Aorta (tissue), 5 donors: ENCODE measurements at places on chromosomes 2 and 18.
A peak's percentile ranks its signal among the peaks of the same experiment; 100 is the strongest.

DNA sequence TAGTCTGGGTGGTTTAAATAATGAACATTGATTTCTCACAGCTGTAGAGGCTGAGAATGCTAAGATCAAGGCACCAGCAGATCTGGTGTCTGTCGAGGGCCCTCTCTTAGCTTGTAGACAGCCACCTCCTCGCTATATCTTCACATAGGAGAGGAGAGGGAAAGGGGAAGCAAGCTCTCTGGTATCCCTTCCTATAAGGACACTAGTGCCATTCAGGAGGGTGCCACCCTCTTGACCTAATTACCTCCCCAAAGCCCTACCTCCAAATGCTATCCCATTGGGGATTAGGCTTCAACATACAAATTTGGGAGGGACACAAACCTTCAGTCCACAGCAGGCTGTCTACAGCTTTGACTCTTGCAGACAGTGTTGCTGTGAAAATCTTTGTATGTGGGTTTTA is 76.7 kb downstream of the BOLA3 start:
- no peaks in the 10 kb centered on the region for H3K27me3 ChIP-seq
- H3K27ac ChIP-seq: no peak overlapping the region
- H3K36me3 ChIP-seq: no peaks in the 10 kb centered on the region
- DNase-seq: no peak
- H3K4me3 ChIP-seq: no peak overlapping the region
- no peaks in the 10 kb centered on the region for H3K4me1 ChIP-seq

DNA sequence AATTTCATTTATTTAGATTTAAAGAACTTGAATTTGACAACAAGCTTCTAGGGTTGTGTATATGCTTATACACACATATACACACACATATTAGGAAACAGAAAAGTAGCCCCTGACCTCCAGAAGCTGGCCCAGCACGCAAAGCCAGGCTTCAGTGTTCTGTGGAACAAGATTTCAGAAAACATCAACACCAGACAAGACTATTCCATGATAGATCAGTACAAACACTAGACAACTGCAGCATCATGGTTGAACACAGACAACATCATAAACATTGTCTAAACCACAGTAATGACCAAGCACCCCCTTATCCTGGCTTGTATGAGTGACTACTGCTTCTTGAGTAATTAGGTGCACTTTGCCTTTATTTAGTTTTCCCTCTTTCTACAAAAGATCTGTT is 457.6 kb downstream of the TMEM182 start:
- H3K27ac ChIP-seq: no peak overlapping the region
- H3K27me3 ChIP-seq: no peaks in the 10 kb centered on the region
- DNase-seq: no peak
- H3K4me1 ChIP-seq: no peaks in the 10 kb centered on the region
- H3K36me3 ChIP-seq: no peaks in the 10 kb centered on the region

- H3K27me3 ChIP-seq: no peaks in the 10 kb centered on the region
- no peak overlapping the region for H3K4me3 ChIP-seq
- H3K36me3 ChIP-seq: no peaks in the 10 kb centered on the region
- H3K4me1 ChIP-seq: no peaks in the 10 kb centered on the region
- DNase-seq: no peak
These were observed 118.2 kb downstream of the ZNF516 start for GRCh38 chr18:76376668-76377358.

GRCh38 chr18:3451989-3452749 is 2.2 kb downstream of the TGIF1 start:
- H3K27ac ChIP-seq: peak overlapping the region; percentile 98
- no peaks in the 10 kb centered on the region for H3K27me3 ChIP-seq
- peaks cover 5% of the 10 kb centered on the region for H3K4me1 ChIP-seq
- DNase-seq: peak; percentile 67
- peak overlapping the region; percentile 85 for H3K4me3 ChIP-seq
- H3K36me3 ChIP-seq: peaks cover 4% of the 10 kb centered on the region

- no peak for DNase-seq
- no peaks in the 10 kb centered on the region for H3K27me3 ChIP-seq
- H3K4me1 ChIP-seq: no peaks in the 10 kb centered on the region
- H3K36me3 ChIP-seq: no peaks in the 10 kb centered on the region
These were observed 9.3 kb downstream of the MEX3C start for GRCh38 chr18:51188024-51188701.

DNA sequence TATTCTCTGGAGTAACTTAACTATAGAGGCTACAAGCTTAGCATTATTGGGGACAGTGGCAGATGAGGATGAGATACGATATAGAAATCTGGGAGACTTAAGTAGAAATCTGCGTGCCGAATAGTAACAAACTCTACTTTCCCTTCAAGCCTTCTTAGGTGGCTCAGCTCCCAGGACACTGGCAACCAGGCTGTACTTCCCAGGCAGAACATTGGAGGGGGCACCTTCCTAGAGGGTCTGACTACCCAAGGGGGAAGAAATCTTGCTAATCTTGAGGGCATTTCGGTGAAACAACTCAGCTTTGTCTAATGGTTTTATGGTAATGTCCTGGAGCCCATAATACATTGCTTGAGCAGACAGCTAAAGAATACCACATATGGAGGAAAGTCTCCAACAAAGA is 126.2 kb upstream of the DTNA start:
- DNase-seq: no peak
- no peak overlapping the region for H3K4me3 ChIP-seq
- no peaks in the 10 kb centered on the region for H3K36me3 ChIP-seq
- peaks cover 1% of the 10 kb centered on the region for H3K4me1 ChIP-seq
- no peak overlapping the region for H3K27ac ChIP-seq

- no peaks in the 10 kb centered on the region for H3K36me3 ChIP-seq
- no peak overlapping the region for H3K4me3 ChIP-seq
- no peak overlapping the region for H3K27ac ChIP-seq
- DNase-seq: no peak
- no peaks in the 10 kb centered on the region for H3K4me1 ChIP-seq
- no peaks in the 10 kb centered on the region for H3K27me3 ChIP-seq
These were observed 265.2 kb upstream of the SPHKAP start for GRCh38 chr2:228446734-228447133.

GRCh38 chr2:26407526-26407925 is 5.8 kb downstream of the DRC1 start:
- H3K4me3 ChIP-seq: no peak overlapping the region
- no peaks in the 10 kb centered on the region for H3K4me1 ChIP-seq
- no peak for DNase-seq
- H3K36me3 ChIP-seq: no peaks in the 10 kb centered on the region
- H3K27ac ChIP-seq: no peak overlapping the region

GRCh38 chr2:156379071-156379470 is 46.5 kb upstream of the NR4A2 start:
- no peak overlapping the region for H3K4me3 ChIP-seq
- H3K27me3 ChIP-seq: no peaks in the 10 kb centered on the region
- no peak for DNase-seq
- H3K27ac ChIP-seq: no peak overlapping the region
- no peaks in the 10 kb centered on the region for H3K4me1 ChIP-seq

GRCh38 chr2:166972418-166972817 is 84.1 kb downstream of the XIRP2 start:
- no peak overlapping the region for H3K27ac ChIP-seq
- no peaks in the 10 kb centered on the region for H3K4me1 ChIP-seq
- H3K27me3 ChIP-seq: no peaks in the 10 kb centered on the region
- no peak for DNase-seq
- H3K36me3 ChIP-seq: no peaks in the 10 kb centered on the region
- no peak overlapping the region for H3K4me3 ChIP-seq

DNA sequence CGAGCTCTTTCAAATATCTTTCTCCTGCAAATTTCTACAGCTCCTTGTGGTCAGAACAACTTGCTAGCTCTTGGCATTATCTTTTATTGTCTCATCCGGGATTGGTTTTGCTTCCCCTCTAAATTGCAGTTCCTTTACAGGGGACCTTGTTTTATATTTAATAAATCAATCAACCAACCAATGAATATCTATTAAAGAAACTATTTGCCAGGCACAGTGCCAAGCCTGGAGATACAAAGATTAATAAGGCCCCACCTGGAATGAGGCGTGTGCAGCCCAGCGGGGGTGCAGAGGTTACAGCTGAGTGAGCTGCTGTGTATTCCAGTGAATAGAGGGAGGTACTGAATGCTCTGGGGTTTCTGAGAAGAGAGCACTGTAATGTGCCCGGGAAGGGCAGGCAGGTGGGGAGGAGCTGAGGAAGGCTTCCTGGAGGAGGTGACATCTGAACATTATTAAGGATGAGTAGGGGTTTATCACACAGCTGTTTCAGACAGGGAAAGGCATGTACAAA is 51.8 kb downstream of the LIPG start:
- H3K27me3 ChIP-seq: no peaks in the 10 kb centered on the region
- no peak overlapping the region for H3K27ac ChIP-seq
- no peak for DNase-seq
- H3K4me1 ChIP-seq: no peaks in the 10 kb centered on the region

DNA sequence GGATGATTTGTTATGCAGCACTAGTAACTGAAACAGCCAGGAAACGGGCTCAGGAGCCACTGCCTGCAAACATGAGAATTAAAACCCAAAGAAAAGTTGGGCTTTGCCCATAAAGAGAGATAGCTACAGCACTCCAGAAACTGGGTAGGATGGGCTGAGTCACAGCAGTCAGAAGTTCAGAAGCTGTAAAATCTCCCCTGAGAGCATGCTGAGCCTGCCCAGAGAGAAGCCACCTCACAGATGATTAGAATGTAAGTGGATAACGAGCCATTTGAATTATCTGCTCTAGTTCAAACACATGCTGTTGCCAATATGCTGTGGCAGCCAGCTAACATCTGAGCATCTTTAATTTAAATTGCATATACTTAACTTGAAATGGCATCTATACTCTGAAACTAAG is 388.1 kb upstream of the ACVR2A start:
- no peaks in the 10 kb centered on the region for H3K36me3 ChIP-seq
- H3K4me1 ChIP-seq: no peaks in the 10 kb centered on the region
- no peaks in the 10 kb centered on the region for H3K27me3 ChIP-seq

DNA sequence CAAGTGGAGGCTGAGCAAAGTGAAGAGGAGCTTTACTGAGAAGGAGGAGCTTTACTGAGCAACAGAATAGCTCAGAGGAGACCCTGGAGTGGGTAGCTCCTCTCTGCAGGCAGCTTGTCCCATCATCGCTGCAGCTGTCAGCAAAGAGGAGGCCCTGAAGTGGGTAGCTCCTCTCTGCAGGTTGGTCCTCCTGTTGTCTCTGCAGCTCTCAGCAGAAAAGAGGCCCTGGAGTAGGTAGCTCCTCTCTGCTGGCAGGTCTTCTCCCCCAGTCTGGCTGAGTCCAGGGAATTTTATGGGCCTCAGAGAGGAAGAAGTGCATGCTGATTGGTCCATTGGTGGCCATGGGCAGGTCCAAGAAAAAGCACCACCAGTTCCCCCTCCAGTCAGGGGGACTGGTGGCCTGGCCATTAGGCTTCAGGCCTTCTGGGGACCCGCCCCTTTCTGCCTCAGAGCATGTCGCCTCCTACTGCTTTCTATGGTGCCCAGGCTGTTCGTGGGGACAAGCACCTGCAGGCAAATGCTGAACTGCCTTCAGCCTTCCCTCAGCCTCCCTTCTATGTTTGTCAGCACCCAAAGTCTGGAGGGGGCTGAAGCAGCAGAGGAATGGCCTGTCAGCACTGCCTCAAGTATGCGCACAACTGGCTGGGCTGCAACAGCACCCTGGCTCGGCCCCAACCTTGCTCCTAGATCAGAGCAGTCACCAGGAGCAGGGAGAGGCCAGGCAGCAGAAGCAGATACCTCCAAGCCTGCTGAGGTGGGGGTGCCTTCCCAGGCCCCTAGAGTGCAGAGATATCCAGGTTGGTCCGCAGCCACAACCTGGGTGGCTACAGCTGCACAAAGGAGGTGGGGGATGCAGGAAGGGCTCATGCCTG is 5.9 kb downstream of the ZSCAN30 start:
- H3K36me3 ChIP-seq: no peaks in the 10 kb centered on the region
- H3K27ac ChIP-seq: no peak overlapping the region
- no peak overlapping the region for H3K4me3 ChIP-seq
- no peaks in the 10 kb centered on the region for H3K4me1 ChIP-seq

- no peaks in the 10 kb centered on the region for H3K27me3 ChIP-seq
- no peak overlapping the region for H3K27ac ChIP-seq
- no peak overlapping the region for H3K4me3 ChIP-seq
- no peak for DNase-seq
- no peaks in the 10 kb centered on the region for H3K36me3 ChIP-seq
- no peaks in the 10 kb centered on the region for H3K4me1 ChIP-seq
These were observed 101.9 kb downstream of the BIN1 start for GRCh38 chr2:127004893-127005600.

DNA sequence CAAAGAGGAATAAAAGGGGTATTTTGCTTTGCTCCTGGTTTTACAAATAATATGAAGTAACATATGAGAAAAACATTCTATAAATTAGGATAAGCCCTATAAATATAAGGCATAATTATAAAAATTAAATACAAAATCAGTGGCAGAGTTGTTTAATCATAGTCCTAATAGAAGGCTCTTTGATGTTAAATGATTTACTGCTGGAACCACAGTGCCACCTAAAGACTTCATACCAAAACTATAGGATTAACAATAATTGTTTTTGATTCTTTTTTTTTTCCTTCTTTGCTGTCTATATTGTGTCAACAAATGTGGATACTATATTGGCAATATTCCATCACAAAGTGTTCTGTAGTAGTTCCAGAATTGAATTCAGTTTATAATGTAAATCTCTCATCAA is 837.7 kb upstream of the SLC39A10 start:
- no peak for DNase-seq
- no peak overlapping the region for H3K4me3 ChIP-seq
- H3K4me1 ChIP-seq: no peaks in the 10 kb centered on the region

GRCh38 chr18:7456376-7456775 is 110.7 kb upstream of the PTPRM start:
- no peaks in the 10 kb centered on the region for H3K36me3 ChIP-seq
- no peak for DNase-seq
- H3K4me1 ChIP-seq: no peaks in the 10 kb centered on the region
- H3K27me3 ChIP-seq: no peaks in the 10 kb centered on the region

- no peak overlapping the region for H3K4me3 ChIP-seq
- H3K36me3 ChIP-seq: no peaks in the 10 kb centered on the region
These were observed 2.0 kb downstream of the IHH start for GRCh38 chr2:219058541-219059374.

DNA sequence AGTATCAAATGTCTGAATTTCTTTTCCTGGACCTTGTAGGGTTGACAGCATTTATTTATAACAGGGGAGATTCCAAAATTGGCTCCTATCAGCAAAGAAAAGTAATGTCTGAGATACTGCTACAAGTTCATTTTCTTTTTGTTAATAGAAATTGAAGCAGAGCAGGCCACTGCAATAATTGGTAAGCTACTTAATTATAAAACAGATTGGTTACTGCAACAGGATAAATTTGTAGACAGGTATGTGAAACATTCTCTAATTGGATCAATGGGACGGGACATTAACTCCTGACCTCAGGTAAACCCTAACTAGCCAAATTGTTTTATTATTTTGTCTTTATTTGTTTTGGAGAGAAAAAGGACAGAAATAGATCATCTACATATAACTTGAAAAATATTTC is 20.5 kb downstream of the NIFK start:
- no peak overlapping the region for H3K4me3 ChIP-seq
- H3K4me1 ChIP-seq: peaks cover 1% of the 10 kb centered on the region
- no peaks in the 10 kb centered on the region for H3K27me3 ChIP-seq
- H3K36me3 ChIP-seq: no peaks in the 10 kb centered on the region
- no peak overlapping the region for H3K27ac ChIP-seq

DNA sequence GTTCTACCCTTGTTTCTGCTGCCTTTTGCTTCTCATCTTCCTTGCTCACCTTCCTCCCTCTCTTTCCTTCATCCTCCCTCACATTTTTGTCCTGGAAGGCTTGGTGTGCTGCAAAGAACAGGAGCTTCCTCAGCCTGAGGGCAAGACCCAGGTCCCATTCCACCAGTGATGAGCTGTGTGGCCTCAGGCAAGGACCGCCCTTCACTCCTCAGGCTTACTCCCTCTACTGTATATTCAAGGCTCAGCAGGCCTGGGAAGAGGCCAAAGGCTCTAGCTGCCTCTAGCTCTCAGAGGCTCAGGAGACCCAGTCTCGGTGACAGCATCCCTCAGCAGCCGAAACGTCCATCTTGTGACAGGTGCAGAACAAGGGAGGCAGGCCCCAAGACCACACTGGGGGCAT is 97.5 kb downstream of the MRO start:
- H3K4me1 ChIP-seq: no peaks in the 10 kb centered on the region
- no peaks in the 10 kb centered on the region for H3K36me3 ChIP-seq
